ENCODE measurements at places on chromosomes 12 and 14.

DNA sequence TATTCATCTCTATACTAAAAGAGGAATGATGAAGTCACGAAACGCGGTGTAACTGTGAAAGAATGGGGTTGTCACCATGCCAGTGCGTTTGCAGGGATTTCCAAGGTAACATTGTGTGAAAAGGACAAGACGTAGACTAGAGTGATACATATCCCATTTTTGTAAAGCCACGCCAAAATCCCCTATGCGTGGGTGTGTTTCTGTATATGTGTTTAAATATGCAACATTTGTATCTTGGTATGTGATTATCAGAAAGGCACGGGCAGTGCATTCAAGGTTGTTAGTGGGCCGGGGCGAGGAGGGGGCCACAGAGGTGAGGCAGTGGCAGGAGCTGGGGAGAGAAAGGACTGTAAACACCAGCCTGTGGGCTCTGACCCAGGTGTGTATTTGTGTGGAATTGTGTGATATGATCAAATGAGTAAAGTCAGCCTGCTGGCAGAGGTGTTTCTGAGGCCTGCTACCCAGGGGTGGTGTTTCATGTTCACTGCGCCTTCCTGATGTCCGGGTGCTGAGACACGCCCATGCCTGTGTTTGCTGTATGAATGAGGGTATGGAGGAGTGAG lies 137.8 kb downstream of the ADGRD1 start:
- DNase-seq: no peak

DNA sequence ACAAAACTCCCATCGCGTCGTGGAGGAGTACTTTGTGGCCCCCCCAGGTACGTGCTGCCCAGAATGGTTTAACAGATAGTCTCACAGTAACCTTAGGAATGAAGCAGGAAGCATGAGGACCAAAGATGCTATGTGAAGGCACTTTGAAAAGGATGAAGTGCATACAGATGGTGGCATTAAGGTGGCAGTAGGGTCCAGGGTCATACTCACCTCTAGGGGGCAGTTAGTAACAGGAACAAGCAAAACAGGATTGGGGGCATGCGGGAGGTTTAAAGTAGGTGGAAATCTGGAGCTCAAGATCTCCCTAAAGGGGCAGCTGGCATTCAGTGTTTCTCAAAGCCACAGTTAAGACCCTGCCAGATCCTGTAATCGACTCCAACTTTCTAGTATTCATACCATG lies 10.9 kb downstream of the GATC start:
- no peak for DNase-seq

GRCh38 chr14:100289916-100290606 lies 16.2 kb downstream of the SLC25A29 start:
- DNase-seq: no peak

- DNase-seq: no peak
Measured at GRCh38 chr12:27013611-27014084, 536 bp downstream of the TM7SF3 start.

- DNase-seq: no peak
Measured at GRCh38 chr12:91695964-91696363, 449.7 kb downstream of the BTG1 start.

DNA sequence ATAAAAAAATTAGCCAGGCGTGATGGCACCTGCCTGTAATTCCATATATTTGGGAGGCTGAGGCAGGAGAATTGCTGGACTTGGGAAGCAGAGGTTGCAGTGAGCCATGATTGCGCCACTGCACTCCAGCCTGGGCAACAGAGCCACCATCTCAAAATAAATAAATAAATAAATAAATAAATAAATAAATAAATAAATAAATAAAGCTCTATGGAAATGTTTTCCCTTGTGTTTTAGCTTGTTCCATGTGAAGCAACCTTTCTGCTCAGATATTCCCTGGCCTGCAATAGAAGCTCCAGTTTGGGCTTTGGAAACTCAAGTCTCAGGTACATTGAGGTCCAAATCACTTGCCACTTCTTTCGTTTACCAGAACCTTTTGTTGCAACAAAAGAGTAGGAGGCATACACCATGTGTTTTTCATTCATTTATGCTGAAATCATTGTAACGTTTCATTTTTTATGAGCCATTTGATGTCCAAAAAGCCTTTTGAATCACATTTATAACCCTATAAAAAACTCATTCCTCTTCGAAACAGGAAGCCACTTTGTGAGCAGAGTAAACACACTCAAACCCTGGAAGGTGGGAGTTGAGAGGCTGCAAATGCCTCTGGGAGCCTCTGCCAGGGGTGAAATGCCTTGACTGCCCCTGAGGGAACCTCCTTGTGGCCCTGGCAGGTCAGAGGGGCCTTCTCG lies 376.6 kb upstream of the TBX3 start:
- DNase-seq: no peak

GRCh38 chr12:130601327-130601726 lies 114.8 kb downstream of the RIMBP2 start:
- DNase-seq: no peak

GRCh38 chr14:79298373-79298772 lies 912.9 kb downstream of the DIO2 start:
- DNase-seq: no peak
